ENCODE measurements at places on chromosomes 16 and 17.

DNA sequence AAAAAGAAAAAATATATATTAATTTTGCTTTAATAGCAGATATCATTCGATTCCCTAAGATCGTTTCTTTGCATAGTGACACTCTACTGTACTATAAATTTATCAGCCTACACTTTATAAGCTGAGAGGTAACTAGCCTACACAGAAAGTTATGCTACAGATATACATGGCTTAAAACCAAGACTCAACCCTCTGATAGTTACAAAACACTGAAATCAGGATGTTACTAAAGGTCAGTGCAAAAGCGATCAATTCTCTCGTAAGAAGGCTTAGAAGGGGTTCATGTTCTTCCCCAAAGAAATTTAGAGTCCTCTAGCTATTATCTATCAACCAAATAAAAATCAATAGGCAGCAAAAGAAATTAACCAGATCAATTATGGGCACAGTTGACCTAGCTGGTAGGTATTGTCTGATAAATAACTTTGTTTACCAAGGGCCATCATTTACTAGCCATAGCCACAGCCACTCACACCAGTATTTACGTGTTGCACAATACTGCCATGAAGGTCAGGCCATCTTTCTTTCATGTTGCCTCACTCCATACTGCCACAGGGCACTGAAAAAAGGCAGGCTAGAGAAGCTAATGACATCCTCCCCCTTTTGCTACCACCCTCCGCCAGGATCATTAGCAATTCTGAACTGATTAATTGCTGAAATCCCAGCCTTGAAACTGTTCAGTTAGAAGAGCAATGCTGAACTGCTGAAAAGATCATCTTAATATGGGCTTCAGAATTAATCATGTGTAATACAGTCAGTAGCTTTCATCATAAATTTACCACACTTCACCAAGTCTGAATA, 43.7 kb downstream of the RND2 start:
- DNase-seq, result no peak

DNA sequence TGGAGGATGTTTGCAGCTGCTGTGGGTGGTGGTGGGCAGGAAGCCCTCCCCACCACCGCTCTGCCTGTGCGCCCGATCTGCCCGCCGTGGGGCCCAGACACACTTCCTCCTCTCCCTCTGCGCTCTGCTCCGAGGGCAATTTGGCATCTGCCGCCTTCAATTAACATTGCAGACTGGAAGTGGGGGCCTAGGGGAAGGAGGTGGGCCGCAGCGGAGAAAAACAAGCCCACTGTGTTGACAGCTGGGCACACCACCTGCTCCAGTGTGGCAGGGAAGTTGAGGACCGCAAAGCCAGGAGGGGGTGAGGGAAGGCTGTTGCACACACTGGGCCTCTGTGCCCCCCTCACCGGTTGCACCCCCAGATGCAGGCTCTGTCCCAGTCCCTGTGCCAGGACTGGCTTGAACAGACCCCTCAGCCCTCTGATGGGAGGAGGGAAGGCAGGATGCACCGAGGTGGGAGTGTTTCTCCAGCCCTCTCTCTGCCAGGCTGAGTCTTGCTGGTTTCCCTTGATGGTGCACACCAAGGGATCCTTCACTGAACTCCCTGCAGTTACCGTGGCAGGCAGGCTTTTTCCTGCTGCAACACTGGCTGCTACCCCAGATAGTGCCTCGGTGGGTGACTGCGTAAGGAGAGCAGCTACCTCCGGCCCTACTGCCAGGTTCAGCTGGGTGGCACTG, 72.8 kb upstream of the MED9 start:
- no peak for DNase-seq

GRCh38 chr17:57071991-57072944, 12.8 kb upstream of the AKAP1 start:
- DNase-seq, result no peak

DNA sequence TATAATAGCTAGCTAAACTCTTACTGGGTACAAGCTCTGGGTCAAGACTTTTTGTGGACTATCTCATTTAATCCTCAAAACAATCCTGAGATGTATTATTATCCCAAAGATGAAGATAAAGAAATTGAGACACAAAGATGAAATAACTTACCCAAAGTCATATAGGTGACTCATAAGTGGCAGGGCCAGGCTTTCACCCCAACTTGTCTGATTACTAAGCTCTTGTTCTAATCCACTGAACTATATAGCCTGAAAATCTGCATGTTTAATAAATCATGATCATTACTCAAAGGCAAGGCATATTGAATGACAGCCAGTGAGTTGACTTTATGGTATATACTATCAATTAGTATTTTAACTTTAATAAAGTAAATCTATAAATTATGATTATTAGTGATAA, 77.4 kb downstream of the SKAP1 start:
- DNase-seq, result peak; percentile 49

DNA sequence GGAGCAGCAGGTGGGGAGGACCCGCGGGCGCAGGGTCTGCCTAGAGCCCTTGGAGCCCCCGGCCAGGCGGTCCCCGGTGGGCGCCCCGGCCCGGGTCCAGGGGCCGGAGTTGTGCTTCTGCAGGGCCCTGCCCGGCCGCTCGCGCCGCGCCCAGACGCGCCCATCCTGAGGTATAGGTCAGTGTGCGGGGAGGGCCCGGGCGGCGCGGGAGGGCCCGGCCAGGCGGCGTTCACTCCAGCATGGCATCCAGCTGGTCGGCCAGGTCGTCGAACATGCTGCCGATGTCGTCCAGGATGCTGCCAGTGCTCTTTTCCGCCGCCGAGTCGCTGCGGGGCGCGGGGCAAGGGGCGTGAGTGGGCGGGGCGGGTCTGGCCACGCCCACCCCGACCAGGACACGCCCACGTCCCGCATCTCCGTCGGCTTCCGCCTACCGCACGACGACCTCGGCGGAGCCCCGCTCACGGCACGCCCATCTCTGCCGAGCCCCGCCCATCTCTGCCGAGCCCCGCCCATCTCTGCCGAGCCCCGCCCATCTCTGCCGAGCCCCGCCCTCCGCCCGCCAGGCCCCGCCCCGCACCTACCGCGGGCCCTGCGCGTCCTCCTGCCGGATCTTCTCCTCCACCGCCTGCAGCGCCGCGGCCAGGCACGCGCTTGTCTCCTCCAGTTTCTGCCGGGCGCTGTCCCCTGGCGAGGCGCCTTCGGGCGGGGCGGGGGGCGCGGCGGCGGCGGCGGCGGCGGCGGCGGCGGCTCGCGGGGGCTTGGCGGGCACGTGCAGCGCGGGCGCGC, 17.9 kb downstream of the CASKIN1 start:
- no peak for DNase-seq

- DNase-seq, result no peak
Observed at GRCh38 chr16:12900599-12901203, 697 bp upstream of the SHISA9 start.

DNA sequence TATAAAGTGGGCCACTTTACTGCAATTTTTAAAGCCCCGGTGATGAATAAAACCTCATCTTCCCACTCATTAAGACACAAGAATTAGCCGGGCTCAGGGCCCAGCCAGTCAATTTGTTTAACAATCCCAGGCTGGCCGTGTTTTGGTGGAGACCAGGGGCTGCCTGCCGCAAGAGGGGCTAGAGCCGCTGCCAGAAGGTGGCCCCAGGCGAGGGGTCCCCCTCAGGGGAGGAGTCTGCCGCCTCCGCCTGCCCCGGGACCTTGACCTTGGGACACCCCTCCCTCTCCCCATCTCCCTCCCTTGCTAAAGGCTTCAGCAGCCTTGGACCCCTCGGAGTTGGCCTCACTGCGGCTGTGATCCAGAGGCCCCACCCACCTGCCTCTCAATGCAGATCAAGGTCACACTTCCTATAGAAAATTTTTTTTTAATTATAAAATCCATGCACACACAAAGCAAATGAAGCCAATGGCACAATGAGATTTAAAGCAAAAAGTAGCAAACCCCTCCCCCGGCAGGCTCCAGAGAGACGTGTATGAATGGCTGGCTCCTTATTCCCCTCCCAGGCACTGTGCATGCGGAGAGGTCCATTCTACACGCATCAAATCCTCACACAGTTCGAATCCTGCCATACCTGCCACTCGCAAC, 23.0 kb upstream of the SLC38A10 start:
- DNase-seq, result no peak

DNA sequence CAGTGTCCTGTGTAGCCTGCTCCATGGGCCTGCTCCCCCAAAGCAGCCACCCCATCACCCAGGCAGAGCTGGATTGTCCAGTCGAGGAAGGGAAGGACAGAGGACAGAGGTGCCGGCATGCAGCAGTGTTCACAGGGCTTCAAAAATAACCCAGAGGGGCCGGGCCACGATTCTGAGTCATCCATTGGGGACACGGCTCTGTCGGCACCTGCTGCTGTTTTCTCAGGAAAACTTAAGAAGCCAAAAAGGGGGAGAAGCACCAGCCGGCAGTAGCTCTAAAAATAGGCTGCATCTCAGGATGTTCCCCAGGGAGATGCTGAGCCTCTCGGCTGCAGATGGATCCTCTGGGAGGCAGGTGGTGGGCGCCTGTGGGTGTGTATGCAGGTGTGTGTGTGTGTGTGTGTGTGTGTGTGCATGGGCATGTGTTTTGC, 1.6 kb downstream of the CA7 start:
- no peak for DNase-seq

DNA sequence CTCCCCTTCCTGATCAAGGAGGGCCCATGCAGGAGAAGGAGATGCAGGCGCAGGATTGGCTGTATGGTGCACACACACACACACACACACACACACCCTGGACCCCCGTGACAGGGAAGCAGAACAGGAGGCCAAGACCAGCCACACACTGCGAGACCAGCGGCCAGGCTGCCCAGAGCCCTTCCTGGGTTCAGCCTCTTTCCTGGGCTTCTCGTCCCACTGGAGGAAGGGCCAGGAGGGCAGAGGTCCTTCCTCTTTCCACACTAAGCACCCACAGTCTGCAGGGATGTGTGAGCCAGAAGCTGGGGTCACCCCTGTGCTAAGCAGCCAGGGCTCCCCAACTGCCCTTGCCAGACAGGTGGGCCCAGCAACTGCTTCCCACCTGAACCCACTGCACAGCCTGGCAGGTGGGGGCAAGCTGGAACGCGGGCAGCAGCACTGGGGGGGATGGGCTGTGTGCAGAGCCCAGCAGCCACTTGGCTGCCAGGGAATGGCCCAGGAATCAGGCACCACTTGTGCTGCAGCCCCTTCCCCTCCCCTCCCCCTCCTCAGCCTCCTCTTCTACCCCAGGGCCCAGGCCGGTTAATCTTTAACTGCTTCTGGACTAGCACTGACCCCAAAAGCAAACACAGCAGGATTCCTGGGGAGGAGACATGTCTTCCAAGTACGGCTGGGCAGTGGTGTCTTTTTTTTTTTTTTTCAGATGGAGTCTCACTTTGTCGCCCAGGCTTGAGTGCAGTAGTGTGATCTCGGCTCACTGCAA, 44.6 kb upstream of the SLC38A10 start:
- DNase-seq, result no peak

- peak; percentile 62 for DNase-seq
Observed at GRCh38 chr17:9522074-9522473, 53.5 kb downstream of the STX8 start.

- DNase-seq, result no peak
Observed at GRCh38 chr16:50498431-50499155, 49.6 kb upstream of the NKD1 start.

- no peak for DNase-seq
Observed at GRCh38 chr16:68233835-68234187, 2.1 kb downstream of the ESRP2 start.

GRCh38 chr16:85610446-85611193, 2.5 kb upstream of the GSE1 start:
- peak; percentile 94 for DNase-seq

DNA sequence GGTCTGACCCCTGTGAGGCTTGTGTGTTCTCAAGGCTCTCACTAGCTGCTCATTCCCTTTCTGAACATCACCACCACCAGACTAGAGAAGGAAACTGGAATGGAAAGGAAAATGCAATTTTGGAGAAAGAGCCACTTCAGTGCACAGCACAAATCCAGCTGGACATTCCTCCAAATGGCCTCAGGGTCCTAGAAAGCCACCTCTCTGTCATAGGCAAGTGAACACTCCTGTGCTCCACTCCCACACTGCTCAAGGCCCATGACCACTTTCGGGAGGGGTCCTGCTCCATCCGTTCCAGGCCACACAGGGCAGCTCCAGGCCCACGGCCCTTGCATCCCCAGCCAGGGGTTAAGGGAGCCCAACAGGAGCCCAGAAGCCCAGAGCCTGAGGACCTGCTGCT, 2.6 kb downstream of the LRRC75A start:
- DNase-seq, result no peak

- no peak for DNase-seq
Observed at GRCh38 chr17:68777856-68778694, 176.9 kb upstream of the FAM20A start.

DNA sequence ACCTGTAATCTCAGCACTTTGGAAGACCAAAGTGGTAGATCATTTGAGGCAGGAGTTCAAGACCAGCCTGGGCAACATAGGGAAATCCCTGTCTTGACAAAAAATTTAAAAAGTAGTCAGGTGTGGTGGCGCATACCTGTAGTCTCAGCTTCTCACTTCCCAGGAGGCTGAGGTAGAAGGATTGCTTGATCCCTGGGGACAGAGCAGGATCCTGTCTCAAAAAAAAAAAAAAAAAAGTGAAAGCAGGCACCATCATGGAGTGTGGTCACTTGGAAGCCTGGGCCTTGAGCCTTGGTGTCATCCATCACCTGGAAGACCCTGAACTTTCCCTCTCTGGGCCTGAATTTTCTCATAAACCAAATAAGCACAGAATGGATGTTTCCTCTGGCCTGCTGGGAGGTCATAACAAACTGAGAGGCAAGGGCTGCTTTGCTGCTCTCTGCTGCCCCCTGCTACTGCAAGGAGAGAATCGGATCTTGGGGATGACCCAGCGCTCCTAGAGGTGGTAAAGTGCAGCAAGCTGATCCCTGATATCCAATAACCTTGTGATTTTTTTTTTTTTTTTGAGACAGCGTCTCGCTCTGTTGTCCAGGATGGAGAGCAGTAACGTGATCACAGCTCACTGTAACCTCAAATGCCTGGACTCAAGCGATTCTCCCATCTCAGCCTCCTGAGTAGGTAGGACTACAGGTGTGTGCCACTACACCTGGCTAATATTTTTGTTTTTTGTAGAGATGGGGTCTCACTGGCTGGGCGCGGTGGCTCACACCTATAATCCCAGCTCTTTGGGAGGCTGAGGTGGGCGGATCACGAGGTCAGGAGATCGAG, 75.9 kb upstream of the RNU2-1 start:
- peak; percentile 57 for DNase-seq

GRCh38 chr16:55324285-55325079, 479 bp downstream of the IRX6 start:
- DNase-seq, result no peak

- DNase-seq, result peak; percentile 68
Observed at GRCh38 chr17:35849469-35850348, 19.0 kb downstream of the HEATR9 start.

Data from RKO (cell line).